Adrenal gland (tissue), 19 donors: ENCODE measurements at places on chromosomes 1 and 21. TPM values are rescaled to one million over a fixed set of nuclear protein-coding genes. Genes with fewer than 3 reads are reported as not detected.

GRCh38 chr1:30008998-30009657 lies 714.3 kb downstream of the MATN1 start:
- no peak for DNase-seq

The CCDC30 gene
- 1.8 TPM for total RNA-seq

DNA sequence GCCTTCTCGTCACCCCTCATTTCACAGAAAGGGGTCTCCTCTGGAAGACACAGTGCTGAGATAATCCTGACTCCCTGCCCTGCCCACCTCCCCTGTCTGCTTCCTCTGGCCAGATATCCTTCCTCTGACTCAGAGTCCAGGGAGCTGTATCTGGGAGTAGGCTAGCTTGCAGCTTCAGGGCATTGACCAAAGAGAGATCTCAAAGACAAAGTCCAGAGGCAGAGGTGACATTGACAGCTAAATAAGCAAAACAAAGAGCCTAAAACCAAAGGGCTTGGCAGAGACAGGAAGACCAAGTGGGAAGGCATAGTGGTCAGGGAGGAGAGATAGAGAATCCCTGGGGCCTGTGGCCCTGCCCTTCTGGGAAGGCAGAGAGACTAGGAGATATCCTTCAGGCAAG lies 64.9 kb downstream of the TNR start:
- no peak for DNase-seq

The INAVA gene
- total RNA-seq = not detected

The CLCA1 gene
- not detected for total RNA-seq

GRCh38 chr1:205294175-205294917 lies 27.2 kb downstream of the NUAK2 start:
- peak; percentile 83 for DNase-seq

The ARHGAP30 gene
- total RNA-seq = 9.7 TPM

The INKA2 gene
- total RNA-seq = 0.79 TPM

DNA sequence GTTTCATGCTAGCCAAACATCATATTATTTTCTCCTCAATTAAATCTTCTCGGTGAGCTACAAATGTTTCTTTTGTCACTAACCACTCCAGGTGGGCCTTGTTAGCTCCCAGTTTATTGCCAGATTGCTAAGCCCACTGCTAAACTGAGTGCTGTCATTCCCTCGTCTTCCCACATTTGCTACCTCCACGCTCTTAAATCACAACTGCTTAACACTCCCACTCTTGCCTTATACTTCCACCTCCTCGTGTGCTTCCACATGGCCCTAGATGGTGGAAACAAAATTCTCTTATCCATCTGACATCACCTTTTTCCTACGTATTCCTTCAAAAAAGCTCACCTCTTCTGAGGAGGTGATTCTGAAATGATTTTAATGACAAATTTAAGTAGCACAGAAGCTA lies 34.6 kb upstream of the AKT3 start:
- no peak for DNase-seq

DNA sequence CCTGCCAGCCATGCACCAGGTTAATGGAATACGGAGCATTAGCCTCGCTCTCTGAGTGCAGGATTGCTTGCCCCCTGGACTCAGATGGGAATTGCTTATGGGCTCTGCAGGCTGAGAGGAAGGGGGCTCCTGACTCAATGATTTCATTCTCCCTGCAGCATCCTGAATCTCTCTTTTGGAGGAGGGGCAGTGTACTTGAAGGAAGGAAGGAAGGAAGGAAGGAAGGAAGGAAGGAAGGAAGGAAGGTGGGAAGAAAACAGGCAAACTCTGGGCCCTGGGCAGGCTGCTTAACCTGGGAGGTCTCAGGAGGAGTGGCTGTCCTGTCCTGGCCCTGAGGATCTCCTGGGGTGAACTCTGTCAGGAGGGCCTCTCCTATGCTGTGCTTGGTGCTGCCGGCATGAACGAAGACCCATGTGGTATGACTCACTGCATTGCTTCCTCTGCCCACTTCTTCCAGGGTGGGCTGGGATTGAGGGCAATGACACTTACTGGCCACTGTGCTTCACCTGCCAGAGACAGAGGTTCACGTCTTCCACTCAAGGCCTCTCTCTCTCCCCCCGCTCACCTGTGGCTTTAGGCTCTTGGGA lies 257.1 kb upstream of the CSF3R start:
- no peak for DNase-seq

The TAL1 gene
- total RNA-seq = 1.2 TPM

The KCNE1 gene
- 1.8 TPM for total RNA-seq

DNA sequence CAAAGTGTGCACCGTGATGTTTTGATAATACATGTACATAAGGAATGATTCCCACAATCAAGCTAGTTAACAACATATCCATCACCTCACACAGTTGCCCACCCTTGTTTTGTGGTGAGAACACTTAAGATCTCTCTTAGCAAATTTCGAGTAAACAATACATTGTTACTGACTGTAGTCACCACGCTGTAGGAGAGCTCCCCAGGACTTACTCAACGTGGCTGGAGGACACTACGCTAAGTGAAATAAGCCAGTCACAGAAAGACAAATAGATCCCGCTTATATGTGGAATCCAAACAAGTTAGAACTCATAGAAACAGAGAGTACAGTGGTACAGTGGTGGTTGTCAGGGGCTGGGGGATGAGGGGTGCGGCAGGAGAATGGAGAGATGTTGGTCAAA lies 24.8 kb downstream of the GPR137B start:
- DNase-seq = no peak

GRCh38 chr1:172221436-172221835 lies 199.0 kb upstream of the C1orf105 start:
- no peak for DNase-seq

The SPRR2F gene
- total RNA-seq = not detected

- no peak for DNase-seq
Measured at GRCh38 chr1:27163093-27163492, 8.2 kb upstream of the SLC9A1 start.

The PPIAL4G gene
- not detected for total RNA-seq

DNA sequence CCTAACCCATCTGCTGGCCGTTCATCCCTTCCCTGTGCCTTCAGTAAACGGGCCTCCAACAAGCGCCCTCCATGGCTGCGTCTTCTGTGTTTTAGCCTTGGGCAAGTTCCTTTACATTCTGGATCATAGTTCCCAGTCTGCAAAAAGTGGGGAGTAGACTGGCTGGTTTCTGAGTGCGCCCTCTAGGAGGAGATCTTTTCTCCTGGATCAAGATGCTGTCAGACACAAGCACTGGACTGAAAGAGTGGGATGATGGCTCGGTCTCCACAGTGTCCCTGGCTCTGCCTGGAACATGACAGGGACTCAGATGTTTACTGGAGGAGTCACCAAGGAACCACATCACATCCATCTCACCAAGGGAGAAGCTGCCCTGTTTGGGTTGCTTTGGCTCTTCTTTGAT lies 88.8 kb downstream of the PRDM2 start:
- DNase-seq = no peak

- no peak for DNase-seq
Measured at GRCh38 chr1:116457946-116458604, 85.0 kb downstream of the ATP1A1 start.

DNA sequence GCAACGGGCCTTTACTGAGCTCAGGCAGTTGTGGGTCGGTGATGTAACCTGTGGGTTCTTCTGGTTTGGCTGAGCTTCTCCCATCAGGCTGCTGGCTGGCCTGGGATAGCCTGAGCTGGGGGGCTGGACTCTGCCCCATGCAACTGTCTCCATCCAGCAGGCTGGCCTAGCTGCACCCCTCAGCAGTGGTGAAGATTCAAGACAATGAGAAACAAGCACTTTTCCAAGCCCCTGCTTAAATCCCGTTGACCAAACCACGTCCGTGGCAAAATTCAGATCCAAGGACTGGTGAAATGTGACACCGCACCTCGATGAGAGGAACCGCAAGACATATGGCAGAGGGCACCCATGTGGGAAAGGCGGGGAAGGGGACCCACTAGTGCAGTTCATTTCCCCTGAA lies 25.6 kb downstream of the PRSS38 start:
- DNase-seq = no peak

The DENND4B gene
- 29.7 TPM for total RNA-seq

DNA sequence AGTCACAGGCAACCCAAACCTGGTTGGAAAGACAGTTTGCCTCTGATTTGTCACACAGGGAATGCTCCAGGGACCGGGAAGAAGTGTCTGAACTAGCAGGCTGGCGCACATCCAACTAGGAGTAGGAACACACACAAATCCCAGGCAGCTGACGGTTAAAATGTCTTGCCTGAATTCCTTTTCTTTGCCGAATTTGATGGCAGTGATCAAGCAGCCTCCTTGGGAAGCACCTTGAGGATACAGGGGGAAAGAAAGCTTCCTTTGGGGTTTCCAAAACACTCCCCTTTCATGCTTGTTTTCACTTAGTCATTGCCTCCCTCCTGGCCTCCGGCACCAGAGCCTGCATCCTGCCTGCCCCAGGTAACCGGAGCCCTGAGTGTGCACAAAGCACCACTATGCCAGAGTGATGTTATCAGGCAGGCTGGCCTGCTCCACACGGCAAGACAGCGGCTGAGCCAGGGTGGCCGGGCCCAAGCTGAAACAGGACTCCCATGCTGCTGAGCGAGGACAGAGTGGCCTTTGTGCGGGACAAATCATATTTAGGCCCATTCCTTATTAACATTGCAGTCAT lies 193.8 kb downstream of the LMX1A start:
- DNase-seq = no peak

GRCh38 chr1:45787905-45788304 lies 15.5 kb upstream of the MAST2 start:
- DNase-seq = no peak

- no peak for DNase-seq
Measured at GRCh38 chr1:44905276-44905675, 62.2 kb upstream of the PTCH2 start.

The OR6N1 gene
- not detected for total RNA-seq

GRCh38 chr21:45995686-45996179 lies 14.2 kb downstream of the COL6A1 start:
- peak; percentile 36 for DNase-seq

The HTR6 gene
- not detected for total RNA-seq

- no peak for DNase-seq
Measured at GRCh38 chr1:34780528-34780927, 486 bp upstream of the GJB3 start.

DNA sequence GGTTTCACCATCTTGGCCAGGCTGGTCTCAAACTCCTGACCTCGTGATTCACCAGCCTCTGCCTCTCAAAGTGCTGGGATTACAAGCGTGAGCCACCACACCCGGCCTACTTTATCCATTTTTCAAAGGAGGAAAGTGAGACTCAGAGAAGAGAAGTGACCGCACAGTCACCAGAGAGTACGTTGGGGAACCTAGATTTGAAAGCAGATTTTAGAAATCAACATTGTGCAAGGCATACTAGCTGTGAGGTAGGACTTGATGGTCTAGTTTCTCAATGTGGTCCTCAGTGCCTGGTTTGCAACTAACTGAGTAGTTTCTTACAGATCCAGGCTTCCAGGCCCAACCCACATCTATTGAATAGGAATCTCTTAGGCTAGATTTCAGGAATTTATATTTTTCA lies 1.7 kb upstream of the PRCC start:
- no peak for DNase-seq

The MYOG gene
- not detected for total RNA-seq

The IFNAR2 gene
- total RNA-seq = 15.6 TPM
